Stimulated activated CD8-positive, alpha-beta memory T cell treated with anti-CD3 and anti-CD28 coated beads, Interleukin-2, amount 100 ng/mL, for 48 hours (primary cell): ENCODE measurements at places on chromosomes 1 and 21.

- DNase-seq: no peak
Observed at GRCh38 chr1:15214527-15214926, 32.5 kb upstream of the FHAD1 start.

- peak; percentile 63 for DNase-seq
Observed at GRCh38 chr1:222618001-222618879, at the start of gene MIA3. TSS of gene MIA3 (plus strand) at chr1:222618097. CDS start at chr1:222618111, 14 bp downstream.

DNA sequence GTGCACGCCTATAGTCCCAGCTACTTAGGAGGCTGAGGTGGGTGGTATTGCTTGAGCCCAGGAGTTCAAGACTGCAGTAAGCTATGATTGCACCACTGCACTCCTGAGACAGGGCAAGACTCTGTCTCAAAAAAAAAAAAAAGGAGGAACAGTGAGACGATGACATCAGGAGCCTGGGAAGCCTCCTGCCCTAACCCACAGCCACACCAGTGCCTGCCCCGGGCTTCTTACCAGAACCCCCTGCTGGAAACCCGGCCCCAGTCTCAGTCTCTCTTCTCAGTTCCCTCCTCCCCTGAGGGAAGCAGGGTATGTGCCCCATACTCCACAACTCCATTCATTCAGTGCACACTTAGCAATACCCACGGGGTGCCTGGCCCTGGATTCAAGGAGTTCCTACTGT lies 9.1 kb downstream of the COL8A2 start:
- no peak for DNase-seq

- DNase-seq: no peak
Observed at GRCh38 chr21:41598561-41599431, 90.8 kb upstream of the TMPRSS2 start.

GRCh38 chr1:156268336-156268735 lies 14.3 kb downstream of the SMG5 start:
- DNase-seq: no peak

- no peak for DNase-seq
Observed at GRCh38 chr21:16007943-16008342, 278.2 kb downstream of the USP25 start.

DNA sequence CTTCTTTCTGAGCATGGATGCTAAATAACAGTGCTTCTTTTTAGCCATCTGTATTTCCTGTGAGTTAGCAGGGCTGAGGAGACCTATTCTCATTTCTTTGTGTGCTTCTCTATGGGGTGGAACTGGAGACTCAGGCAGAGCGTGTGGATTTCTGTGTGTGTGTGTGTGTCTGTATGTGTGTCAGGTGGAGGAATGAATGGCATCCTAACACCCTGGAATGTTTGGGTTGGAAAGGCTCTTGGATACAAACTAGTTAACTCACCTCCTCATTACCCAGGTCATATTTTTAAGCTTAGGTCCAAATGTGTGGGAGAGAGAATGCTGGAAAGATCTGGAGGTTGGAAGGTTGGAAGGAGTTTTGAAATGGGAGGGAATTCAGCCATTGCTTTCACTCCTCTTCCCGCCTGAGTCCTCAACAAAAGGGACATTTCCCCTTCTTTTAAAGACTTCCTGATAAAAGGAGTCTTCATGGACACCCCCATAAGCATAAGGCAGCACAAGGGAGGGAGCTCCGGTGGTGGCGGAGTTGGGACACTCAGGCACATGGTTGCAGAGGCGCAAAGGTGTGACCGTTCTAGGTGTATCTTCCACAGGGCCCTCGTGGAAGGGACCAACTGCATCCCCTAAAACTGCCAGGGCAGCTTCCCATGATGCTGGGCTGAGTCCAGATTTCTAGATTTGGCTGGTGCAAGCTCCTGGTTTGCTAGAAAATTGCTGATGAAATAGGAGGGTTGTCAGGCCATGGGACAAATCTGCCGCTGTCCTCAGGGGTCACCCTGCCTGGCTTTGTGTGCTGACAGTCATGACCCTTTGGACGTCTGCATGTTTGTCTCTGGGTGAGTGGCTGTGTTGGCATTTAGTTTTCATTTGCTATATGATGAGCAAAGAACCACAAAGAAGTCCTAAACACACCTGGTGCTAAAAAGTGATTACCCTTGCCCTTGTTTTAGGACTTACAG lies 37.6 kb downstream of the MTARC1 start:
- DNase-seq: no peak

DNA sequence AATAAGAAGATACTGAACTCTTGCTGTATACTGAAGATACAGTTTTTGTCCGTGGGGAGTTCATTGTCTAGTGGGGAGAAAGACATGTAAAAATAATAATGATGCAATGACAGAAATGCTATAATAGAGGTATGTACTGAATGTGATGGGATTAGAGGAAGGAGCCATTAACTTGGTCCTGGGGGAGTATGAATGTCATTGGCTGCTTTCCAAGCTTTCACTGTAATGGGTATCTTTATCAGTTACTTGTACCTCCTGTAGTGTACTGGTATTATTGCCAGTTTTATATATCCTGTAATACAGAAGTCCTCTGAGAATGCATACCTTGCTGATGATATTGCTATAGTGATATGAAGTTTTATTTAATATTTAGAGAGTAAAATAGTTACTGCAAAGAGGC lies 7.4 kb downstream of the BTBD8 start:
- no peak for DNase-seq

DNA sequence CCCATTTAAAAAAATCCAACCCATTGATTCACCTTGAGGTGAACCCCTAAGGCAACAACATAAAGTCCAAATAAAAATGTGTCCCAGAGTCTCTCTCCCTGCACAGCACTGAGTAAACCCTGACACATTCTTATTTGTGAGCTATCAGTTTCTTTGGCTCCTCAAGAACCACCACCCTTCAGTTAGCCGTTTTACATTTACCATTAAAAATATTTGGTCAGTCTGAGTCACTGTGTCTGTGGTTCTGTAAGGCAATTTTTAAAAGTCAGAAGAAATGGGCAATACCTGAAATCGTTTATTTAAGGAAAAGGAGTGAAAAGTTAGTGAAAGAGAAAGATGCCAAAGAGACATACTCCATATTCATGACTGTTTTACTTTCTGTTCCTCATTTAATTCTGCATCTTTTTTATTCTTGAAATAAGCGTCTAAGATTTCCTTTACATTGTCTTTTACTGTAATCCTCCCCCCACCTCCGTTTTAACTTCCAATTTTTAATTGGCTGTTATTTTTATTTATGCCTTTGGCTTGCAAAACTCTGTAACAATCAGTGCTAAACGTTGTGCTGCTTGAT lies 91.7 kb upstream of the IVNS1ABP start:
- no peak for DNase-seq

DNA sequence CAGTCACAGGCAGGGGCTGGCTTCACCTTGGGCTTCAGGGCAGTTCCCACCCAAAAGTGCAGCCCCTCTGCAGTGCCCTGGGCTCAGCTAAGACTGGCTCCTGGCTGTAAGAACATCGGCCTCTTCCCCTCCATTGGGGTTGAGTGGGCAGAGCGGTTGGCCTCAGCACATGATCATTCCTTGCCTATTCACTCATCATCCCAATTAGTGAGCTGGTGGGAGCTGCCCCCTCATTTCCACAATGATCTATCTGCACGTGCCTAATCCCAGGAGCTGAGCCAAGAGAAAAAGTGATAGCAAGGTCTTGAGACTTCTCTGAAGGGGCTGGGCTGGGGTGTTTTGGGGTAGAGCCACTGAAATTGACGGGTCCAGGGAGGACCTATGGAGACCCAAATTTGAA lies 133.6 kb downstream of the SYF2 start:
- no peak for DNase-seq

DNA sequence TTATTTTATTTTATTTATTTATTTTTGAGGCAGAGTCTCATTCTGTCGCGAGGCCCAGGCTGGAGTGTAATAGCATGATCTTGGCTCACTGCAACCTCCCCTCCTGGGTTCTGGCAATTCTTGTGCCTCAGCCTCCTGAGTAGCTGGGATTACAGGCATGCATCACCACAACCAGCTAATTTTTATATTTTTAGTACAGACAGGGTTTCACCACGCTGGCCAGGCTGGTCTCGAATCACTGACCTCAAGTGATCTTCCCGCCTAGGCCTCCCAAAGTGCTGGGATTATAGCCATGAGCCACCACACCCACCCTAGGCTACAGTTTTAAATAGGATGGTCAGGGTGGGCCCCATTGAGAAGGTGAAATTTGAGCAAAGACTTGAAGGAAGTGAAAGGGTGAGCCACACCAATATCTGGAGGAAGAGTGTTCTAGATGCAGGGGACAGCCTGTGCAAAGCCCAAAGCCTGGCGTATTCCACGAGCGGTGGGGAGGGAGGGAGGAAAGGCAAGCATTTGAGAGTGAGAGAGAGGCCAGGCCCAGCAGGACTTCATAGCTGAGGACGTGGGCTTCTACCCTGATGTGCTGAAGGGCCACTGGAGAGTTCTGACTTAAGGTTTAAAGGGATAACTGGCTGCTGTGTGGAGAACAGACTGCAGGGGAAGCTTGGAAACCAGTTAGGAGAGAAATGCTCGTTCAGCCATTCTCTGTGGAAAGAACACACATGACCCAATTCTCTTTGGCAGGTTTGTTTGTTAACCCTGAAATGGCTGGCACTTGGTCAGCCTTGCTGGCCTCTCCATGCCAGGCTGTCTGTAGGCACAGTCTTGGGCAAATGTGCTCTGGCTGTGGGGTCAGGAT lies 62.6 kb upstream of the FAM20B start:
- DNase-seq: no peak

DNA sequence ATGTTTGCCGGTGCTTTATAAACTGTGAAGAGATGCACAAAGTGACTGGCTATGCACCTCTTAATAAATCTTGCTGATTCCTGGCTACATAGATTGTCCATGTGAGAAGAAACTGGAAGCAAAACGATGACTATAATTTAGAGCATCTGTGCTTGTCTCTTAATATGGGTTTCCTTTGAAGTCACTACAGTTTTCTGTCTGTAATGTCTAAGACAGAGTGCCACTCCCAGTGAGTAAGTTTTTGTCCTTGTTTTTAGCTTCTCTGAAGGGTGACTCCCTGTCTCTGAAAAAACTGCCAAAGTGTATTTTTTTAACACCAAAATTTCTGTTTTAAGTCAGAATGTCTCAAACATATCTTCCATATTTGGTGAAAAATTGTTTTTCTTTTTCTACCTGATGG lies 175.1 kb downstream of the FASLG start:
- no peak for DNase-seq

DNA sequence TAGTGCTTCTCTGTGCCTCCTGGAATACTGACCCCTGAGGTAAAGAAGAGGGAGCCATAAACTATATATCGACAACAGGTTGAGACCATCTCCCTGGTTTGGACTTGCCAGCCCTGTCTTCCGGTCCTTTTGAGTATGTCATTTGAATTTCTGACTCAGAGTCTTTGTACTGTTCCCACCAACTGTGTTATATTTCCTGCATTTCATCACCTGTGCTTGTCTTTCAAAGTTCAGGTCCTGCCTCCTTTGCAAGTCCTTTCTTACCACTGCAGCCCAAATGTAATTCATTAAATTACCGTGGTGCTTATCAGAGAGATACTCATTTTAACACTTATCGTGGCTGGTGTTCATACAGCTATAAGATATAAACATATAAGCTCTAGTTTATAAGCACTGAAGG lies 10.7 kb downstream of the AK5 start:
- DNase-seq: no peak

- no peak for DNase-seq
Observed at GRCh38 chr1:160410406-160411005, 10.1 kb downstream of the VANGL2 start.

- DNase-seq: no peak
Observed at GRCh38 chr21:43816611-43817071, 27.3 kb downstream of the RRP1 start.

- DNase-seq: no peak
Observed at GRCh38 chr1:113375878-113376277, 14.4 kb upstream of the MAGI3 start.

GRCh38 chr1:85484716-85485115 lies 19.8 kb upstream of the DDAH1 start:
- DNase-seq: no peak

- DNase-seq: no peak
Observed at GRCh38 chr1:59055908-59056719, 240.8 kb upstream of the FGGY start.

- DNase-seq: no peak
Observed at GRCh38 chr1:153341431-153341934, 7.2 kb downstream of the PGLYRP4 start.

GRCh38 chr21:33053951-33054350 lies 16.0 kb upstream of the OLIG1 start:
- DNase-seq: no peak

DNA sequence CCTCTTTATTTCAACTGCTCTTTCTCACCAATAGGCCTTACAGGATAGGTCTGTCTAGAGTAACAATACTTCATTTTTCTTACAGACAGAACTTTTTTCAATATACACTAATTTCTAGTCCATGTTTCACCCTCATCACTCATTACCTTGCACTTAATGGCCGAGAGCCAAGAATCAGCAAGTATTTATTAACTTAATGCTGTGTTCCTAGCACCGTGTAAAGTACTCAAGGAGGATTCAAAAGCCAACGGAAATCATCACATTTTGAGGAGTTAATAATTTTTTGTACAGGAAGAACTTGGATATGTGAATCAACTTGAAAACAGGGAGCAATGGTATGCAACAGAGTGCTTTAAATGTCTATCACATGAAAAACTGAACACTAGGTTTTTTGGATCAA lies 102.0 kb downstream of the PTPN14 start:
- no peak for DNase-seq

DNA sequence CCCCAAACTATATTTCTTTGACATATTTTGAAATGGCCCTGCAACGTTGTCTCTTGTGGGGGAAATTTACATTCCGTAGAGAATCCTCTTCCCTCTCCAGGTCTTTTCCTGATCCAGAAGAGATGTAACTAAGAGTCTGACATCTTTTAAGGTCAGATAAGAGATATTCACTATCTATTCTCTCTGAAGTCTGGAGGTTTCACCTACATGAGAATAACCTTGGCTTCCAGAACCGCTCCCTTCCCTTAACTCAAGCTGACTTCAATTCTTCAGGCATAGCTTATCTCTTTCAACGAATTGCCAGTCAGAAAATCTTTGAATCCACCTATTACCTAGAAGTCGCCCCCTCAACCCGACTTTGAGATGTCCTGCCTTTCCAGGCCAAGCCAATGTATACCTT lies 9.9 kb downstream of the FCRLB start:
- DNase-seq: no peak

- DNase-seq: no peak
Observed at GRCh38 chr1:34929497-34929852, at the start of gene DLGAP3. TSS of gene DLGAP3 (minus strand) at chr1:34929650. CDS start at chr1:34905383, 24,267 bp downstream.

DNA sequence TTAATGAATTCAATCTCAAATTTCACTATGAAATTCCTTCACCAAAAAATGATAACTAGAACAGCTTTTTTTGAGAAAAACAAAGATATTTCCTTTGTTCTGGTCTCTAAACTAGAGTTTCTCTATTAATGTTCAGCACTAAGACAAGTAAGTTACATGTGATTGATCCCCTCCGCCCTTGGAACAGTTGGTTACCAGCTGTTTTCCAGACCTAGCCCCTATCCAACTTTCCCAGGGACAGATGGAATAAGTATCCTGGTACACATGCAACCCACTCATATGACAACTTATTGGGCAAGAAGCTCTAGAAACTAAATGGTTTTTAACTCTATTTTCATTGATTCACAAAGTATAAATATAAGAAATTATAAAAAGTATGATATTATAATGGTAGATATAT lies 140.4 kb downstream of the COP1 start:
- DNase-seq: no peak

- DNase-seq: no peak
Observed at GRCh38 chr1:55877437-55878232, 662.5 kb upstream of the USP24 start.

- DNase-seq: no peak
Observed at GRCh38 chr1:63799307-63799706, 25.5 kb downstream of the ROR1 start.
